ENCODE measurements at places on chromosomes 4 and X.

DNA sequence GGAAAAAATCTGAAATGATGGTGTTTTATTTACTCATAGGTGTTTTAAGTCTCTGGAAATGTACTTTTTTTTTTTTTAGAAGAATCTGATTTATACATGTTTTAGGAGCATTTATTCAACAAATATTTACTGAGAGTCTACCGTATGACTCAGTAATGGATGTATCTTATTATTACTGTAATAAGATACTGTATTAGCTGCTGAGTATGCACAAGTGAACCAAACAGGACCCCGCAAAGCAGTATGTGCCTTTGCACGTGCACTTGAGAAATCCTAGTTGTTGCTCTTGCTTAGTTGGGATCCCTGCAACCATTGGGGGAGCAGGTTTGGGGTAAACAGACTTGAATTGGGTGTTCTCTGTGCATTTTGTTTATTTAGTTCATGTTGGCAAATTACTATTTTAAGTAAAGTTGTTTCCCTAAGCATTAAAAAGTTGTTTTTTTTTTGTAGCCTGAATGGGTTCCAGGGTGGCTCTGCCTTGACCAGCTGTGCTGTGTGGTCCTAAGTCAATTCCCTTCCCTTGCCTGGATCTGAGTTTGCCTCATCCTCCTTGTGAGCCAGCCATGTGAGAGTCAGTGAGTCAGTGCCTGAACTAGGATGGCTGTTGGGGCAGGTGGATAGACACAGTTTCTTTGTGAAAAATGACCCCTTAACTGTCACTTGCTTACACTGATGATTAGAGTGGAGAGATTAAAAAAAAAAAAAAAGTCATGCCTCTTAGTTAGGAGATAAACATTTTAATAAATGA lies 27.7 kb downstream of the DCUN1D4 start:
- no peak for DNase-seq

DNA sequence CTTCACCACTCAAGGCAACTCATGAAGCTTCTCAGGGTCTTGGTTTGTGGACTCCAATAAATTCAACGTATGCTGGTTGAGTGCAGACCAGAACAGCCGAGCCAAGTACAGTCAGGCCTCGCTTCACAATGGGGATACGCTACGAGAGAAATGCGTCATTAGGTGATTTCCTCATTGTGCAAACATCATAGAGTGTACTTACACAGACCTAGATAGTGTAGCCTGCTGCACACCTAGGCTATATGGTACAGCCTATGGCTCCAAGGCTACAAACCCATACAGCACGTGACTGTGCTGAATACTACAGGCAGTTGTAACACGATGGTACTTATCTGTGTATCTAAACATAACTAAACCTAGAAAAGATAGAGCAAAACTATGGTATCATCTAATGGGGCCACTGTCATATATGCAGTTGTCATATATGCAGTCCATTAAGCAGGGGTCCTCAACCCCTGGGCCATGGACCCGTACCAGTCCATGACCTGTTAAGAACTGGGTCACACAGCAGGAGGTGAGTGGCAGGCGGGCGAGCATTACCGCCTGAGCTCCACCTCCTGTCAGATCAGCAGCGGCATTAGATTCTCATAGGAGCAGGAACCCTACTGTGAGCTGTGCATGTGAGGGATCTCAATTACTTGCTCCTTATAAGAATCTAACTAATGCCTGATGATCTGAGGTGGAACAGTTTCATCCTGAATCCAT lies 31.5 kb downstream of the RTL5 start:
- DNase-seq = no peak

DNA sequence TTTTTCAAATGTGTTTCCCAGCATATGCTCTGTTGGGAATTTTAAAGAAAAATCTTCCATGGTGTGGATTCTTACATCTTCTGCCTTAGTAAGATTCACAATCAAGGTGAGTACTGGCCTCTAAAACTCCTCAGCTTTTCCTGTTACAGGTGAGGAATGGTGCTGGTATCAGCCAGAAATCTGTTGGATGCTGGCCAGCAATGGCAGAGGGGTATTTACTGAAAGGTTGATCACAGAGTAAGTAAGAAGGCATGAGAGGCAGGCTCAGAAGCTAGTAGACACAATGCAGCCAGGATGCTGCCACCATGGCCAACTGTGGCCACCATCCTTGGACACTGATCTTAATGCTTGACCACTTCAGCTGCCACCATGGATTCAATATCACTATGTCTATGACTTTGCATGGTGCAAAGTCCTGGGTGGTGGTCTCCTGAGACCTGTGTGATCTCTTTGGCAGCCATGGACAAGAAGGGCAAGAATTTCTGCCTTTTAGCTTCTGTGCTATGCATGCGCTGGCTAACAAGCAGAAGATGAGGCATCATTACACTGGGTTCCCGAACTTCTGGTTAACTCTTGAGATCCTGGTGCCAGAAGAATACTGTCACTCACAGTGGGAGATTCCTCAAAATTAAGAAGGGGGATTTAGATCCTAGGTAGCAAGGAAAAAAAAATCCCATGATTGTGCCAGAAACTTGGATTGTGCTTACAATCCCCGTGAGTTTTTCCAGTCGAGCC lies 60.2 kb downstream of the CHRNA9 start:
- DNase-seq = no peak

- DNase-seq = no peak
Observed at GRCh38 chrX:153398275-153398960, 2.7 kb downstream of the PNMA6E start.

GRCh38 chr4:186013419-186014186 lies 55.4 kb upstream of the TLR3 start:
- no peak for DNase-seq

GRCh38 chr4:16195209-16195608 lies 31.1 kb downstream of the TAPT1 start:
- DNase-seq = no peak

- no peak for DNase-seq
Observed at GRCh38 chr4:184237612-184238011, 19.9 kb upstream of the ENPP6 start.

- DNase-seq = no peak
Observed at GRCh38 chrX:84690228-84690627, 188.0 kb upstream of the HDX start.

DNA sequence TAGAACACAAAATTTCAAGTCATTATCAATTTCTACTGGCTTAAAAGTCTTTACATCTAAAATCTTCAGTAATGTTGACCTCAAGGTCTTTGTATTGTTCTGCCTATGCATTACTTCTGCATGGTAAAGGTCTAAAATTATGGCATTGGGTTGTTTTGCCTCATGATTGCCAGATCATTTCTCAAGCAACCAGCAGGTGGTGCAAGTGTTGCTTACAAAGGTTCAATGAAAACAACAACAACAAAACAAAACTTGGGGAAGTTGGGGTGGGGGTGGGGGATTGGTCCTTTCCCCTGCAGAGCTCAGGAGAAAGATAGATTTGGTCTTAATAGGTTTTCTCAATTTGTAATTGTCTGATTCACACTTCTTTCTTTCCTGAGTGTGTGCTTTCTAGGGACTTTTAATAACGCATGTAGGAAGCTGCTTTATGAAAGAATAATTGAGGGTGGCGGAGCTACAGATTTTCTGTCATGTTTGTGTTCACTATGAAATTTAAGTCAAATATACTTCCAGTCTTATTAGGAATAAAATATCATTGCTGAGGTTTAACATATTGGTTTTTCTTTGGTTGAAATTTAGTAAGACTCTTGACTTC lies 145.1 kb downstream of the COL4A5 start:
- DNase-seq = no peak

- DNase-seq = no peak
Observed at GRCh38 chrX:134533952-134534351, 74.0 kb downstream of the HPRT1 start.

DNA sequence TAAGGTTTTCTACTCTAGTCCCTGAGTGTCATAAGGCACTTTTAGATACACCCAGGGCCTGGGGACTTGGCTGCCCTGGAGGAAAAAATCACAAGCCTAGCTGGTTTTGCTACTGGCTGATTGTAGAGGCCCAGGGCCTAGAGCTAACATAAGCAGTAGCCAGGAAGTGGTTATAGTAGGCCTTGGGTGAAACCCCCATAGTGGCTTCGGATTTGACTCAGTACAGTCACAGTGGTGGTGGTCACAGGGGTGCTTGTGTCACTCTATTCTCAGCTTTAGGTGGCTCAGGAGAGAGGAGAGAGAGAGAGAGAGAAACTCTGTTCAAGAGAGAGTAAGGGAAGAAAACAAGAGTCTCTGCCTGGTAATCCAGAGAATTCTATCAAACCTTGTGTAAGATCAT lies 194.5 kb upstream of the EDA2R start:
- no peak for DNase-seq

DNA sequence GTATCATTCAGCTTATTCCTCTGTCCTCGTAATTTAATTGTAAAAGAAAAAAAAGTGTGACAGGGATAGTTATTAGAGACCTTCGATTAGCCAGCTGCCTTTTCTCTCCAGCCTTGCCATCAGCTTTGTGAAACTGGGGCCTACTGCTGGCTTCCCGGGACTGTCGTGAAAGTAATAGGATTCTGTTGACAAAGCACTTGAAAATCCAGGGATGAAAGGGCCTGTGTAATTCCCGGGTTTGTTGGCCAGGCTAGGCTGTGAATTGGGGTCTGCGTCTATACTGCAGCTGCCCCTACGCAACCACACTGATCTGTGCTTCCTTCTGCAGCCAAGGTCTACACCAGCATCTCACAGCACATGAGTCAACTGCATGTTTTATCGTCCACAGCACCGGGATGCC lies 120.4 kb upstream of the SCML1 start:
- no peak for DNase-seq

- DNase-seq = no peak
Observed at GRCh38 chr4:177483271-177483670, 41.0 kb upstream of the AGA start.

DNA sequence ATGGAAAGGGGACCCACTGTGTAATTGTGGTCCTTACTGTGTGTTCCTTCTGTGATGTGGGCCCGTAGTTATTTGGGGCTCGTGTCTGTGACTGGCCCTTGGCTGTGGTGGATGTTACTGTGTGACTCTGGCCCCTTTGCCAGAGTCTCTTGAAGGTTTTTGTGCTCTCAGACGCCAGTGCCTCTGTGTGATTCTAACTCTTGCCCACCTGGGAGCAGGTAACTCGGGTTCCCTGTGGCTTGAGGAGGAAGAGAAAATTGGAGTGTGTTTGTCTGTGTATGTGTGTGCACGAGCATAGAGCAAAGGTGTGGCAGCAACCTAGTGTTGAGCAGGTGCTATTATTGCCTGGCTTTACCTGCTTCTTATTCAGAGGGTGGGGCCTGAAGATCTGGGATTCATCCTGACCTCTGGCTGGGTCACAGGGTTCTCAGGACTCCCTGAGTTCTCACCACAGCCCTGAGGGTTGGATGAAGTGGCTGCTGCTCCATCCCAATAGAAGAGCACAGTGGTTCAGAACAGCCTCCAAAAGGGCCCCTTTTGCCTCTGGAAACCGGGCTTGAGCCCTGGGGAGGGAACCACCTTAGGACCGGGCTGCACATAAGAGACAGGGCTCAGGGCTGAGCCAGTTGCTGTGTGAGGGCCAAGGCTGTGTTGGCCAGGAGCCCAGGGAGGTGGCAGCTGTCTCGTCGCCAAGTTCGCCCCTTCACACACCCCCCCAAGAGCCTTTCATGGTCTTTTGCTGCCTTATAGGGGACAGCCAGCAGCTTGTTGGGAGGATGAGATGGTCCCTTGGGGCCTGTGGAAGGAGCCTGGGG lies 1.3 kb downstream of the RBM10 start:
- no peak for DNase-seq

GRCh38 chr4:33088713-33089112 lies 2368.5 kb downstream of the PCDH7 start:
- DNase-seq = no peak

- no peak for DNase-seq
Observed at GRCh38 chr4:27176400-27176799, 315.8 kb downstream of the STIM2 start.

- no peak for DNase-seq
Observed at GRCh38 chr4:99591757-99592156, 17.1 kb downstream of the MTTP start.

DNA sequence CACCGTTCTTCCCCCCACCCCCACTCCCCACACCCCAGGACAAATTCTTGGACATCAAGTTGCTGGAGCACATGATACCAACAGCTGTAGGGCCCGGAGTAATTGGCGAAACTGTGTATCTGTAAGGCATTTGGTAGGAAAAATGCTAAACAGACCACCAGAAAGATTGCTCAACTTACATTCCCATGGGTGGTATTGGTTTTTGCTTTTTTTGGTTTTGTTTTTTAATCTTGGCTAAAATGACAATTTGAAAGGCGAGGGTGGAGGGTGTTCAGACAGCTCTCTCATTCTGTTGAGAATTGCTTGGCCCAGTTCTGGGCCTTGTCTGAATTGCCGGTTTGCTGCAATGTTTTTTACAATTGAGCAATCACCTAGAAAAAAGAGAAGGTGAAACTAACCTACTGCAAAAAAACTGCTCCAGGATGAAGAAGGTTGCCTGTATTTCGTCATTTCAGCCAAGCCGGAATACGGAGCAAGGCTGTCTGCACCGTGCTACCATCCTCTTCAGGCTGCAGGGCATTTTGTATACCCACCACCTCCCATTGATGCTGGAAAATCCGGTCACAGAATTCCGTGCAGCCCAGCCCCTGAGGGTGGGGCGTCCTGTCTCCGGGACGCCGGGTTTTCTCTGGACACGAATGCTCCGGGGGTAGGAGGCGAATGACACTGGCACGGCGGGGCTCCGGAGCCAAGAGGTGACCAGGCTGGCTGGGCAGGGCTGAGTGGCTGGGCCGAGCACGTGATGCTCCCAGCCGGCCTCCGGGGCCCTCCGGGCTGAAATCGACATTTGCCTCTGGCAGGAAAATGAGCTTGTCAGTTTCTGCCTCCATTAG lies at the start of gene CLCN4:
Gene CLCN4, plus strand, starts transcription at position 777 of the 833 bp plus-strand sequence. CDS start 28,058 bp downstream, outside the sequence.
- DNase-seq = no peak

DNA sequence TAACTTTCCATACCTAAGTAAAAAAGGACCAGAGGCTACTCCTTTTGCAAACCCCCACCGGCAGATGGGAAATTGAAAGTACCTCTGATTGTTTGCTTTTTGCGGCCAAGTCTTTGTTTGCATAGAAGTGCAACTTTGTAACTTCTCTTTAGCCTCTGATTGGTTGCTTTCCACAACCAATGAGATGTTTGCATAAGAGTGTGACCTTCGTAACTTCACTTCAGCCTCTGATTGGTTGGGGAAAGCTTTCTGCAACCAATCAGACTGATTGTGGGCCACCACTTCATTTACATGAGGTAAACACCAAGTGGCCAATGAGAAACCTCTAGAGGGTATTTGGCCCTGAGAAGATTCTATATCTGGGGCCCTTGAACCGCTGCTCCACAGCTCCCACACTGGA lies 48.8 kb upstream of the PGRMC1 start:
- DNase-seq = no peak

GRCh38 chr4:19725130-19725529 lies 526.6 kb upstream of the SLIT2 start:
- no peak for DNase-seq
